Naive B cell (primary cell): ENCODE measurements at places on chromosomes 16 and 17.

DNA sequence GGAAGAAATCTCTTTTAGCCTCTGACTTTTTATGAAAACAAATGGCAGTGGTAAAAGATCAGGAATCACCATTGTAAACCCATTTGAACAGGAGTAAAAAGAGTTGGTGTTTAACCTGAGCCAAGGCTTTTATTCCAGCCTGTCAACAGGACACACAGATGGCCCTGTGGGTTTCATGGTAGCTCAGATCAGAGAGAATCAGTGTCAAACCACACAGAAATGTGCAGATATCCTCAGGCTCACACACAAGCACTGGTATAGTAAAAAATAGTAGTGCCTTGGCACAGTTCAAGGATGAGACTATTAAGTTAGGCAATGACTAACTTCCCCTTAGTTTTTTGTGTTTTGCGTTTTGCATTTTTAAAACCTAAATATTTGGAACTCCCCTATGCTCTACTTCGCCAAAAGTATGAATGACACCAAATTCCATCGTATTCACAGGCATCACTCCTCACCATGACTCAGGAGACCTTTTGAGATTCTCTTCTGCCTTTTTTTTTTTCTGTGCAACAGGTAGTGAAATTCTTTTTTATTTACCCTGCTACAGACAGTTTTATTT lies 1200.0 kb downstream of the CDH11 start:
- no peak for DNase-seq

DNA sequence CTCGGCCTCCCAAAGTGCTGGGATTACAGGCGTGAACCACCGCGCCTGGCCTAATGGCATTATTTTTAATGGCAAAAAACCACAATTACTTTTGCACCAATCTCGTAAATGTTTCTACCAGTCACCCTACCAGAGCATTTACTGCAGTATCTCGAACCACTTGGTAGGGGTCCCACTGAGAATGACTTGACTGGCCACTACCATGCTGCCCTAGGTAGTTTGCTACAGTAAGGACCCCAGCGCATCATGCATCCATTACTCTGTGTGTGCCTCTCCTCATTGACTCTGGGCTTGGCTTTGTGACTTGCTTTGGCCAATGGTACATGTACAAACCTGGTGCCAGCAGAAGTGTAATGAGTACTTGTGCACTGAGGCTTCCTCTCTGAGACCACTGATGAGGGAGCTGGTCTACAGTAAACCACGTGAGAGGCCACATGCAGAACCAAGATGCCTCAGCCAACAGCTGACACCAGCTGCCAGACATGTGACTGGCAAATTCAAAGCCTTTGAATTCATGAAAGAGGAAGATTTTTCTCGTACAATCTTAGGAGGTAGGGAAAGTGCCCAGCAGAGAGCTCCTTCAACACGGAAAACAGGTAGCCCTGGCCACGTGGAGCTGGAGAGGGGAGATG lies 421.7 kb upstream of the C16orf82 start:
- DNase-seq = no peak

DNA sequence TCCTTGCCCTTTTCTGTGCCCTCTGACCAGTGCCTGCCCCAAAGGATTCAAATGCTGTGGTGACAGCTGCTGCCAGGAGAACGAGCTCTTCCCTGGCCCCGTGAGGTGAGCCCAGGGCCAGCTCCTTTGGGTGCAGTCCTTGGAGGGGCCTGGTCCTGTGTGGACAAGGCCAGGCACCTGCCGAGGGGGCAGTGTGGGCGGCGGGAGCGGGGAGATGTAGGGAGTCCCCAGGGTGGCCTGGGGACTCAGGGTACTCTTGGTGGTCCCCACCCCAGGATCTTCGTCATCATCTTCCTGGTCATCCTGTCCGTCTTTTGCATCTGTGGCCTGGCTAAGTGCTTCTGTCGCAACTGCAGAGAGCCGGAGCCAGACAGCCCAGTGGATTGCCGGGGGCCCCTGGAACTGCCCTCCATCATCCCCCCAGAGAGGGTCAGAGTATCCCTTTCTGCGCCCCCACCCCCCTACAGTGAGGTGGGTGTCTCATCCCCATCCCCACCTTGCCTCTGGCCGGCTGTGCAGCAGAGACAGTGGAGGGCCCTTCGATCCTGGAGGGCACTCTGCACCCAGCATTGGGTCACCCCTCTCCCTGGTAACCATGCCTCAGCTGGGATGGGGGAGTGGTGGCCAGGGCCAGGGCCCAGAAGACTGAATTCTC lies 4.4 kb downstream of the TMEM92 start:
- no peak for DNase-seq

GRCh38 chr17:4710693-4711634 lies 532 bp downstream of the ARRB2 start:
- DNase-seq = peak; percentile 30

DNA sequence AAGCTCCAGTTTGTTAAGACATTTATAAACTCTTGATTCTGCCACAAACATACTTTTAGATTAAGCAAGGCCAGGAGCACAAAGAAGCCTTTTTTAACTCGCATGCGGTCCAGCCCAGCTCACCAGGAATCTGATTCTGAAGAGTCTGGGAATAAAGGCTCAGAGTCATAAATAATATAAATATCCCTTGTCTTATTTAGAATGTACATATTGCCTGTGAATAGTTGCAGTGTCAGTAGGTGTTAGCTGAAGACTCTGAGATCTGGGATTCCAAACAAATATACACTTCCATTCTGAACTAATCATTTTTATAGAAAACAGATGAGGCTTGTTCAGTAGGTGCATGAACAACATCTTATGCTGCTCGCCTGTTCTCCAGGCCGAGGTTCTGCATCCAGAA lies 59.1 kb upstream of the ELAC2 start:
- DNase-seq = no peak
